Activated CD4-positive, alpha-beta memory T cell treated with anti-CD3 and anti-CD28 coated beads for 36 hours (primary cell): ENCODE measurements at places on chromosomes 11 and 22. TPM values are rescaled to one million over a fixed set of nuclear protein-coding genes. Genes with fewer than 3 reads are reported as not detected.

DDI1 gene
- not detected for total RNA-seq

MCHR1 gene
- total RNA-seq: not detected

VWCE gene
- 1.4 TPM for total RNA-seq

LRRN4CL gene
- 0.21 TPM for total RNA-seq

OR5D18 gene
- total RNA-seq: not detected
